IMR-90 (cell line): ENCODE measurements at places on chromosomes 1 and 21.

DNA sequence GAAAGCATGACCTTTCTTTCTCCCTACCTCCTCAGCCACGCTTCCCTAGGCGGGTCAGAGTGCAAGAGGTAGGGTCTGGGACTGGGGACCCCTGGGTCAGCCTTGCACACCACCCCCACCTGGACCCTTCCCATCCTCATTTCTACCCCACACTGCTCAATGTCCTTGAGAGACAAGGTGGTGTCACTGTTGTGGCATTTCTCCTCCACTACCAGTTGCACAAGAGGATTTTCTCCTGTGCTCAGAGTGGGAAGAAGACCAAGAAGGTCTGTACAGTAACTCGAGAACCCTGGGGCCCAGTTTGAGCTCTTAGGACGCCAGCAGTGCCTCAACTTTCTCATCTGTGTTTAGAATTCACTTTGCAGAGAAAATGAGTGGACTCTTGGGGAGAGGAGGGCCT lies 49.4 kb upstream of the CD34 start:
- no peak for DNase-seq
- no peak overlapping the region for H3K4me3 ChIP-seq
- H3K27ac ChIP-seq: no peak overlapping the region
- H3K27me3 ChIP-seq: peaks cover 30% of the 10 kb centered on the region

GRCh38 chr21:14239281-14239680 lies 23.3 kb downstream of the RBM11 start:
- no peaks in the 10 kb centered on the region for H3K27me3 ChIP-seq
- no peak for DNase-seq
- no peak overlapping the region for H3K4me3 ChIP-seq
- no peaks in the 10 kb centered on the region for H3K4me1 ChIP-seq

GRCh38 chr1:31646259-31646960 lies 1.7 kb upstream of the PEF1 start:
- no peak for DNase-seq
- no peak overlapping the region for H3K4me3 ChIP-seq
- no peaks in the 10 kb centered on the region for H3K27me3 ChIP-seq
- H3K4me1 ChIP-seq: peaks cover 5% of the 10 kb centered on the region; the same call in 1 of the 2 replicates

DNA sequence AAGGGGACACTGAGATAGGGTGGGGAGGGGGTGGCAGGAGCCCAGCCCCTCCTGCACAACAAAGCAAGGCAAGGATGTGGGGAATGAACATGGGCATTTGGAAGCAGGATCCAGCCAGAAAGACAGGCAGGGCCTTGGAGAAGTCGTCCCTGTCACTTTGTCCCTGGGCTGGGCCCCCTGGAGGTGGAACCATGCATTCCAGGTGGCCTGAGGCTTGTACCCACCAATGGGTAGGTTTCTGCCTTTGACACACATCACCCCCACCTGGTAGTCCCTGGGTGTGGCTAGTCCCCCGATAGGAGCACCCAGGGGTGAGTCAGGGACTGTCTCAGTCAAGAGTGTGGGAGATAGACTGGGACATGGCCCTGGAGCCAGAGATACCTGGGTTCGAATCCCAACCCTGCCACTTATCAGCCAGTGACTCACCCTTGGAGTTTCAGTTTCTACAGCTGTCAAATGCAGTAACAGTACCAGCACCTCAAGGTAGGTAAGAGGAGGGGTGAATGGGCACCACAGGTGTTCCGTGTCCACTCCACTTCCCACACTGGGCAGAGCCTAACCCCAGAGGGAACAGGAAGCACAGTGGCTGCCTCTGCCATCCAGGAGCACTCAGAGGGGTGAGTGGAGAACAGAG lies 10.0 kb downstream of the PLA2G2D start:
- H3K27me3 ChIP-seq: peaks cover 39% of the 10 kb centered on the region
- H3K27ac ChIP-seq: no peak overlapping the region
- no peaks in the 10 kb centered on the region for H3K4me1 ChIP-seq
